ENCODE measurements at places on chromosomes 2 and 18.

GRCh38 chr18:32875625-32876024, 102.8 kb upstream of the KLHL14 start:
- DNase-seq = no peak

DNA sequence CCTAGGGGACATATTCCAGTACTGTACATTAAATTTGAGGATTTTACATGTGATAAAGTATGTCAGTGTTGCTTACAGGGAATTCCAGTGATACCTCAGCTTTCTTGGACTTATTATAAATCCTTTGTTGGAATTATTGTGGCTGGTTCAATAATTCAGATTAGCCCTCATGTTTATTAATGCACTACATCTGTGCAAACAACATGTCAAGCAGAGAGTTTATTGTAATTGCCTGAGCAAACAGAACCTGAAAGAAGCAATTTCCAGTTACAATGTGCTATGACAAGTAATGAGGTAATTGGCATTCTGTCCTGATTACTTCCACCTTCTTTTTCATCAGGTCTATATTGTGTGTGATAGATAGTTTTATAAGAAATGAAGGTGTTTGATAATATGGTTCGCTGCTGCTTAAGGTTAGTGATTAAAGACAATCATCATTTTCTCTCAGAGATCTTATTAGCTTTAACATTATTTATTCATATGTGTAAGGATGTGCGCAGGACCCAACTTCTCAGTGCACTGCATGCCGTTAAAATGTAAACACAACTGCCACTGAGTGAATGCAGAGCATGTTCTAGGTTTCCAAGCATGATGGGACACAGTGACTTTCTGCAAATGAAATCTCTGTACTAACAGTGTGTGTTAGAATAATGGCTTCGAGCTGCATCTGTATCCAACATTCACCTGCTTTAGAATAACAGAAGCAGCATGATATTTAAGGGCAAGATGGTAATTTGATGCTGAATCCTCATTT, 973.7 kb upstream of the POU3F3 start:
- DNase-seq = no peak

- DNase-seq = no peak
These were observed 36.8 kb upstream of the VPS54 start for GRCh38 chr2:64056021-64056420.

DNA sequence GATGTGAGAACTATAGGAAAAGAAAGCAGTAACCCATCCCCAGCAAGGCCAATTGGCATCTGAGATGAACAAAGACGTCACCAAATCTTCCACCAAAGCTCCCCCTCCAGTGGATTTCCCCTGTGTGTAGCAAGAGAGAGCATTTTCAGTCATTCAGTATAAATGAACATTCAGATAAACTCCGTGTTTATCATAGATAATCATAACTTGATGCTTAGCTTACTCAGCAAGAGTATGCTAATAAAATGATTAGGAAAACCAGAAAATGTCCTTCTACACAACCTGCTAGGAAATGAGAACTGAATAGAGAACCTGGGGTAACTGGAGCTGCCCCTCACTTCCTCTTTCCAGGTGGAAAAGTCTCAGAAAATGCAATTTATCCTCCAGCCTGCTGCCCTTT, 198.0 kb upstream of the CCDC150 start:
- DNase-seq = no peak

DNA sequence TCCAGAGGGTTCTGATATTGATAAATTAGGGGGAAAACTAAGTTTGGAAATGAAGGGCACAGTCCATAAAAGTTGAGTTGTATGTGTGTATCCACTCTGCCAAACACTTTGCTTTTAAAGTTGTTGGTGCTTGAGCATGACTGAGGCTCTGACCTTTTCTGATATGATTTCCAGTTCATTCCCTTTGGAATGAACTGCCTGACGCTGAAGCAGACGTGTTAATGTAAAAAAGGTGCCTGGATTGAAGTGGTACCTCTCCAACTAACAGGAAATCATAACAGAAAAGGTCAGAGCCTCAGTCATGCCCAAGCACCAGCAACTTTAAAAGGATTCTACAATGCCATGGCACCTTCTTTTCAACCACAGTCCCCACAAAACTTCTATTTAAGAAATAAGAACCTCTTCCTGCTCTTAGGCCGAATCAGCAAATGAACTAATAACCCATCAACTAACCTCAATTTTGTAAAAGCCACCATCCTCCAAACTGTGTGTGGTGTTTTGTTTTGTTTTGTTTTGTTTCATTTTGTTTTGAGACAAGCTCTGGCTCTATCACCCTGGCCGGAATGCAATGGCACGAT, 52.6 kb downstream of the MEMO1 start:
- DNase-seq = no peak

- DNase-seq = no peak
These were observed 128.8 kb downstream of the MREG start for GRCh38 chr2:215884451-215885087.

DNA sequence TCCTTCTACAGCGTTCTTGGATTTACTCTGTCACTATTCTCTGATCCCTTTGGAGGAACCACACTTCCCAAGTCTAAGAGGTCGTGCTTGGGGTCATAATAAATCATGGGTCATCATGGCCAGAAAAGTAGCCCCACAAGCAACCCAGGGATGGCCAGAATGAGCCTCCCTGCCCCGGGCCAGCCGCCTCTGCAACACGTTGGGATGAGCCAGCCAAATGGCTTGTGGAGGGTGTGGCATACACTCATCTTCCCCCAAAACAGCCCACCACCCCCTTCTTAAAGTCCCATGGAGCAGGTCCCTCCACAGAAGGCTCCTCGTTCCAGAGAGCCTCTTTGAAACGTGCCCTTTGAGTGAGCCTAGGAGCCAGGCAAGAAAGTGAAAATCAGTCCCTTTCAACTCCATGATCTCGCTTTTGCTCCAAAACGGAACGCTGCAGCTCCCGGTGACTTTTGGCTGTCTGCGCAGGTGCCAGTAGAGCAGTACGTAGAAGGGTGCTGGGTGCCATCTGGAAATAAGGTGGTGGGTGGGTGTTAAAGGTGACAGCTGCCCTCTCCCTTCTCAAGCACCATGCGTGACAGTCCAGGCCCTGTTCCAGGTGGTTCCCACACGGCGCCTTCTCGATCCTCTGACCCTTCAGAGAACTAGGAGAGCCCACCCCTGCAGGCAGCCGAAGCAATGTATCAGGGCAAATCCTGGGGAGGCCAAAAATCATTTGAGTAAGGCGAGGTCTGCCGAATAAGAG, 48.5 kb upstream of the FOSL2 start:
- DNase-seq = no peak

DNA sequence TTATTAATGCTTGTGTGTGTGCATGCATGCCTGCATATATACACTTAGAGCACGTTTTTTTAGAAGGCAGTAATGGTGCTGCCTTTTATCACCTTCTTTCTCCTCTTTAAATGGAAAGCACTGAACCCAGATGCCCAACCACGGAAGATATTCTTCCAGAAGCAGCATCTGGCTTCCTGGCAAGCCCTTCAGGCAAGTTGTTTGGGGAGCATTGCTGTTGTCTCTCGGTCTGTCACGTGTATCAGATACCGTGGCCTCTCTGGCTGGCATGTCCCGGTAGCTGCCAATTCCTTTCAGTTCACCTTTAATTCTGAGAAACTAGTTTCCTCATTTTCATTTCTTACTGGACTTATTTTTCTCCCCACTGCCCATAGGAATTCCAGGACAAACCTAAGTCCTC, 587.8 kb downstream of the ARHGAP15 start:
- no peak for DNase-seq

GRCh38 chr18:44107187-44107586, 573.5 kb upstream of the SETBP1 start:
- no peak for DNase-seq

- DNase-seq = no peak
These were observed 7.1 kb downstream of the C2orf92 start for GRCh38 chr2:97676620-97677019.

DNA sequence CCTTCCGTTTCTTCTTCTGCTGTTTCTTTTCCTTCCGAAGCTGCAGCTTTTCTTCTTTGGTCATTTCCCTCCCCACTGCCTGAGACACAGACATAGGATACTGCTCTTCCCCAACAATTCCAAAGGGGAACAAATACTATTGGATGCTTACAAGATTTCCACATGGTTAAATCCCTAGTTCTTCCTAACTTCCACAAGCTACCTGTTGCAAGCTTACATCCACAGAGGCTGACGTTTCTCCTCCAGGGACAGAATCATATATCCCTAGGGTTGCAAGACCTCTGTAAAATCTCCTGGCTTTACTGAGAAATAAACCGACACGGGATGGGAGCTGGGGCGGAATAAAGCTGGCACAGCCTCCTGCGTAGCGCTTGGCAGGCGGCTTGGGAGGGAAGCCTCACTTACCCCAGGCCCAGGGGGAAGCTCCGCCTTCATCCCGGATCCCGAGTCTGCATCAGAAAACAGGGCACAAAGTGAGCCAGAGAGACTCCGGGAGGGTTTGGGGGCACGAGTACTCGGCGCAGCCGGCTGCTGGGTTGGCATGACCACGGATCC, 590 bp downstream of the EIF2B4 start:
- DNase-seq = no peak

- DNase-seq = no peak
These were observed 10.0 kb downstream of the HK2 start for GRCh38 chr2:74843899-74844298.

DNA sequence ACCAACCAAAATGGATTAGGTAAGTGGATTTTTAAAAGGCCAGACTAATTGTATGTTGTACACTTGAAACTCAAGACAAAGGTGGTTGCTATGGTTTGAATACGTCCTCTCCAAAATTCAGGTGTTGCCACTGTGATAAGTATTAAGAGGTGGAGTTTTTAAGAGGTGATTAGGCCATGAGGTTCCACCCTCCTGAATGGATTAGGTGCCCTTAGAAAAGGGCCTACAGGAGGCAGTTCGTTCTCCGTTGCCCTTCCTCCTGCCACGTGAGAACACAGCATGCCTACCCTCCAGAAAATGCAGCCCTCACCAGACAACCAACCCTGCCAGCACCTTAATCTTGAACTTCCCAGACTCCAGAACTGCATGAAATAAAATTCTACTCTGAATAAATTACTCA, 51.2 kb downstream of the CHMP3 start:
- no peak for DNase-seq

DNA sequence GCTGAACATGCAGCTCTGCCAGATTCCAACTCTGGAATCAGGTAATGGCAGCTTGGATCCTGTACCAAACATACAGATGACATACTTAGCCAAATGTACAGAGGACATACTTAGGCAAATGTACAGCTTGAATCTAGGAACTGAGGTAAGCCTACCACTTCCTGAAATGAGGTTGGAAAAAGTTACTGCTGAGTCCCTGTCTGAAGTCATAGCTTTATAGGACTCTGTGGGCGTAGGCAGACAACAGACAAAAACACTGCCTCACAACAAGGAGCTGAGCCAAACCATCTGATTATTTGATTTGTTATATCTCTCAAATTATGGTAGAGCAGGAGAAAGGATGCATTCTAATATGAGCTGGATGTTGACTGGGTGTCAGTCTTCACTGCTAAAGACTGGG, 290.2 kb upstream of the TCF4 start:
- DNase-seq = no peak

- DNase-seq = no peak
These were observed 300.8 kb upstream of the MEX3C start for GRCh38 chr18:51498085-51498855.

GRCh38 chr2:44970846-44971450, 29.4 kb downstream of the SIX3 start:
- no peak for DNase-seq

GRCh38 chr2:149586898-149587219, 716 bp downstream of the MMADHC start:
- DNase-seq = no peak

- no peak for DNase-seq
These were observed 163.6 kb upstream of the SIX2 start for GRCh38 chr2:45172760-45173392.

DNA sequence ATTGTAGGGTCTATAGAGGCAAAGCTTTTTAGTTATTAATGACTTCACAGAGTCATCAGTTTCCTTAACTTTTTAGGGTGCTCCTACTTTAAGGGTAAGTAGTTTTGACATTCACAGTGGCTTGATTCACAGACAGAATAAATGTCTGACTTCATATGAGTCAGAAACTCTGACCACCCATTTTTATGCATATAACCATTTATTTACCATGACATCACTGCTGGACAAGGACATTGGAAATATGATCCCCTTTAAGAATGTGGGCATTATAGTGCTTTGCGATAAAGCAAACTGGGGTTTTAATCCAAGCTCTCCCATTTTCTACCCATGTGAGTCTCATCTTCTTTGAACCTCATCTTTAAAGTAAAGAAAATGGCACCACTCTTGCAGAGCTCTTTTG, 162.0 kb upstream of the MC4R start:
- DNase-seq = no peak

- no peak for DNase-seq
These were observed 25.0 kb downstream of the PTPN2 start for GRCh38 chr18:12858991-12859390.

GRCh38 chr18:39238981-39239660, 1673.5 kb upstream of the CELF4 start:
- DNase-seq = no peak

- DNase-seq = no peak
These were observed 25.8 kb downstream of the CASP10 start for GRCh38 chr2:201208563-201209252.

DNA sequence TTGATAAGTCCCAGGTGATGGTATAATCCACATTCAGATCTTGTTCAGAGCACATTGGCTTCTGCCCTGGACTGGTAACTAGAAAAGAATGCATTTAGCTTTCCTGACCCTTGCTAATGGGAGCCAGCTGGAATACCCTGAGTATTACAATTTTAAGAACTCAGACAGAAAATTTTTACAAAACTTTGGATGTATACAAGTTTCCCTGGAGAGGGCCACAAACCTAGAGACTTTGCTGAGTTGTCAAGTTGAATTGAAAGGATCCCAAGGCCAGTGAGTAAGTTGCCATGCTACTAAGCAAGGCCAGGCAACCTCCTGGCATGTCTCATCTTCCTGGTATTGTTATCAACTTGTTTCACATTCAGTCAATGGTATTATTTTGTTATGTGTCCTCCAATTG, 20.0 kb upstream of the NABP1 start:
- DNase-seq = no peak

GRCh38 chr2:154623819-154624218, 74.7 kb upstream of the KCNJ3 start:
- peak; percentile 1 for DNase-seq
